Right renal pelvis (tissue), 4 donors: ENCODE measurements at places on chromosomes 4 and X. TPM values are rescaled to one million over a fixed set of nuclear protein-coding genes. Genes with fewer than 3 reads are reported as not detected.

The ARHGAP6 gene
- 18.6 TPM for polyA plus RNA-seq

GRCh38 chr4:118797558-118798142, 38.3 kb downstream of the SEC24D start:
- no peak for DNase-seq

The UCHL1 gene
- polyA plus RNA-seq = 89.5 TPM

DNA sequence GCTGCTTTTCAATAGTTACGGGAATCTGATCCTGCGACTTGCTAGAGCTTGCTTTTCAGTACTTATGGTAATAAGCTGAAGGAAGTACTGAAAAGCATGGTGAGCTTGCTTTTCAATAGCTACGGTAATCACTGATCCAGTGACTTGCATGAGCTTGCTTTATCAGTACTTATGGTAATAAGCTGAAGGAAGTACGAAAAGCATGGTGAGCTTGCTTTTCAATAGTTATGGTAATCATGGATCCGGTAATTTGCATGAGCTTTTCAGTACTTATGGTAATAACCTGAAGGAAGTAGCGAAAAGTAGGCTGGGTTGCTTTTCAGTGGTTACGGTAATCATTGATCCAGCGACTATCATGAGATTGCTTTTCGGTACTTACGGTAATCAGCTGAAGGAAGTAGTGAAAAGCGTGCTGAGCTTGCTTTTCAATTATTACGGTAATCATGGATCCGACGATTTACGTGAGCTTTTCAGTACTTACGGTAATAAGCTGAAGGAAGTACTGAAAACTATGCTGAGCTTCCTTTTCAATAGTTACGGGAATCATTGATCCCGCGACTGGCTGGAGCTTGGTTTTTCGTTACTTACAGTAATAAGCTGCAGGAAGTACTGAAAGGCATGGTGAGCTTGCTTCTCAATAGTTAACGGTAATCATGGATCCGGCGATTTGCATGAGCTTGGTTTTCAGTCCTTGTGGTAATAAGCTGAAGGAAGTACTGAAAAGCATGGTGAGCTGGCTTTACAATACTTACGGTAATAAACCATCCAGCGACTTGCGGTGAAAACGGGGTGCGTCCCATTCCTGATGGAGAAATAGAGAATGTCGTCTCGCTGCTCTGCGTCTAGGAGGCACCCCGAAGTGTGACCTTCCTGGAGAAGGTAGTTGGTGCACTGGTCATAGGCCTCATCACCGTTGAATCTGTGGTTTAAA, 6.5 kb downstream of the CRLF2 start:
- DNase-seq = peak; percentile 78

DNA sequence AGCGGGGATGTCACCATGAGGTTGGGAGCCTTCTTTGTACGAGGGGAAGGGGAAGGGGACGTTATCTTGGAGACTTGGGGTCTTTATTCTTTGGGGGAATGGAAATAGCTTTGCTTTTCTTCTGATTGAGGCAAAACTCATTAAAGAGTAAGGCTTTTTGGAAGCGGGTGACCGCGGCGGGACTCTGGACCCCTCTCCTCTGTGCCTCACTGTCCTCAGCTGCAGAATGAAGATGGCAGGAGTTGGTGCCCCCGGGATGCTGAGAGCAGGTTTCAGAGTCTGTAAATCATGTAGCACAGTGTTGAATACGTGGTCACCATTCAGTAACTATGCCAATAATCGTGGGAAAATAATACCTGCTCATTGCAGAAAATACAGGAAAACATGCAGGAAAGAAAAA, 32.1 kb downstream of the HTT-AS start:
- DNase-seq = no peak

DNA sequence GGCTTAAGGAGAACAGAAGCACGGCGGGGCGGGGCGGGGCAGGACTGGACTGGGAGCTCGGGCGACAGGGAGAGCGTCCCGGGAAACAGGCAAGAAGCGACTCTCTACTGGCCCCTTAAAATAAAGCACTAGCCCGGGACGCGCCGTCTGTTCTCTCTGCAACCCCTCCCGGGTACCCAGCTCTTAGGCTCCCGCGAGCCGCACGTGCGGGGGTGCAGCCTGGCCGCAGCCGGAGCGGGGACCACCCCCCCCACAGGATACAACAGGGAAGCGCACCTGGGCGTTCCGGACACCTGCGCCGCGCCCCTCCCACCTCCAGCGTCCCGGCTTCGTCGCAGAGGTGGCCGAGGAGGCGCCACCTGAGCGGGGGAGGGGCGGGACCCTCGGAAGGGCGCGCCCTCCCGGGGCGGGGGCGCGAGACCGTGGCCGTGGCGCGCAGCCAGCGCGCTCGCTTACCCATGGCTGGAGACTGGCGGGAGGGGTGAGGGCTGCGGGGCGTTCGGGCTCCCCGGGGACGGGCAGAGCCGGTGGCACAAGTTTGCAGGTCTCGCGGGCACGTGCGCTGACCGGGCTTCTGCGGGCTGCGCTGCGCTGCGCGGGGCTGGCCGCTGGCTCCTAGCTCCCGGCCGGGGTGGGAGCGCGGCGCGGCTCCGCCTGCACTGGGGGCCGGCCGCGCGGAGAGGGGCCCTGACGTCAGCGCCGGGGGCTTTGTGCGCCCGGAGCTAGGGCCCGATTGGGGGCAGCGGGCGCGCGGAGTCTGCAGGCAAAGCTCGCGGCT, 91.5 kb downstream of the GEMIN8 start:
- DNase-seq = no peak

DNA sequence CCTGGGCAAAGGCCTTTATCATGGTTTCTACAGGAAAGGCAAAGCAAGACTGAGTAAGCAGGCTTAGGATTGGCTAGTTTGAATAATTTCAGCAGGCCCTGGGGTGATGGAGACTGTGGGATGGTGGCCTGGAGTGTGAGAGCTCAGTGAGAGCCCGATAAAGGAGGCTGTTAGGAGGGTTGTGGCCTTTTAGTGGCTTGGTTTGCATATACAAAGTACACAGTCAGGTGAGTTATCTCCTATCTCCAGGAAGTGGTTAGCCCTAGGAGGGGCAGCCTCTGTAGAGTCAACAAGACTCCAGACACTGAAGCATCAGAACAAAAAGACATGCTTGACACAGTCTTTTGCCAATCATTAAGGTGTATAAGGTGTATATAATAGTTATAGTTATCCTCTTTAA, 157.2 kb downstream of the CFAP299 start:
- no peak for DNase-seq

DNA sequence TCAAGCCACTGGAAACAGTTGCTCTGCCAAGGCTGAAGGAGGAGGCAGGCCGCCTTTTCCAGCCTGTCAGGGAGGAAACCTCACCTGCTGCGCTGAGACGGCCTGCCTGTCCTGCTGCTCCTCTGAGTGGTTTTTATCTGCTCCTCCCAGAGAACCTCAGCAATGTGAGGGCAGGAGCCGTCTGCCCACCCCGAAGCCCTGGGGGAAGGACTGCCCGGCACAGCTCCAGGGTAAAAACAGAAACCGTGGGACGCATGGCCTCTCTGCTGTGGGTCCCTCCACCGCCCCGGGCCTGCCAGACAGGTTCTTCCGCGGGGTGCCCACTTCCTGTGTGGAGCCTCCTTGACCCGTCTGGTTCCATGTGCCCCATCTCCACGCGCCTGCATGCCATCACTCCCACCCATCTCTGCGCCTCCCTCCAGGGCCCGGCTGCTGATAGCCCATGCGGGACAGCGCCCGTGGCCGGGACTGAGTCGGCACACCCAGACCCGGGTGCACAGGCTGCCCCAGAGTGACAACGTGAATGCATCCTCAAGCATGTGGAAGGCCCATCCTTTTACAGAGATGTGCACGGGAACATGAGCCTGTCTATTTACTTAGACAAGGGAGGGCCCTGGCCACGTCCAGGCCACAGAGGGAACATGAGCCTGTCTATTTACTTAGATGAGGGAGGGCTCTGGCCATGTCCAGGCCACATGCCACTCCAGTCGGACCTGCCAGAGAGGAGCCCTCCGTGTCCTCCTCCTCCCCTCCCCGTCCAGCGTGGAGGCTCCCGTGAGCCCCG, 4.0 kb upstream of the SLC49A3 start:
- no peak for DNase-seq

DNA sequence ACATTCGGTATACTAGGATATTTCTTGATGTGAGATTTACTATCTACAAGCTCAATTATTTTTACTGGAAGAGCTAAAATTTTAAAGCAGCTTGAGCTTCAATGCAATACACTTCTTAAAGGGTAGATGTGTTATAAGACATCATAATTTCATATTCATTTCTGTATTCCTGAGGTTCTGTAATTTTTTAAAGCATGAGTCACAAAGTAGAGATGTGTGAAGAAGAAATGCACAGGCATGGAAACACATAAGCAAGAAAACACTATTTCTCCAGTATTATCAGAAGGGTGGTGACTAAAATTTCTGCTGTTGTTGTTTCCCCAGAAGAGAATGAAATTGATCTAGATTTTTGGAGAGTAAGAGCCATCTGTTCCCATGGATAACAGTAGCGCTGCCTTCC, 72.6 kb downstream of the INPP4B start:
- DNase-seq = no peak

DNA sequence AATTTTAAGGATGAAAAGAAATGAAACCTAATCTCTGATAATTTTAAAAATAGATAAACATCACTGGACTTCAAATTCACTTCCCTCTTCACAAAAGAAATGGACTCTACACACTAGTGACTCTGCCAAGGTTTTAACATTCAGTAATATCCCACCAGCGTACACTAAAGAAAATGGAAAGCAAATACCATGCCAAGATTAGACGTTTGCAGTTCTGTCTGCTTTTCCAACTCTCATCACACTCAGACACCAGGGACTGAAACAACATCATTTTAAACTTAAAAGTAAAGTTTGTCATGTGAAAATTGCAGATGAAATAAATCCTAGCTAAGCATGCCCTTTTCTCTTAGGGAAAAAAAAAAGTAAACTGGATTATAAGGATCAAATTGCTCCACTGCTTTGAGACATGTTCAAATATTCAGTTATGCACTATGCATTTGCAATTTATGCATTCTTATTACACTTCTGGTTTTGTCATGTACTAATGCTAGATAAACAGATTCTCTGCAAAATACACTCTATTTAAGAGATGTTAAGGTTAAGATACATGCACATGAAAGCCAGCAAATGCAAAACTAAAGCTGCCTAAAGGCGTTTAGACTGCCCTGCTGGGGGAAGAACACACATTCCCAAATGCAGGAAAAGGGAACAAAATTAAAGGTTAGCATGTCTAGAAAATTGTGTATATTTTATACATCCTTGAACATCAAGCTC, 534.4 kb upstream of the EPHA5 start:
- no peak for DNase-seq

GRCh38 chr4:40550948-40551462, 78.7 kb downstream of the RBM47 start:
- no peak for DNase-seq

The PARM1 gene
- polyA plus RNA-seq = 60.8 TPM

DNA sequence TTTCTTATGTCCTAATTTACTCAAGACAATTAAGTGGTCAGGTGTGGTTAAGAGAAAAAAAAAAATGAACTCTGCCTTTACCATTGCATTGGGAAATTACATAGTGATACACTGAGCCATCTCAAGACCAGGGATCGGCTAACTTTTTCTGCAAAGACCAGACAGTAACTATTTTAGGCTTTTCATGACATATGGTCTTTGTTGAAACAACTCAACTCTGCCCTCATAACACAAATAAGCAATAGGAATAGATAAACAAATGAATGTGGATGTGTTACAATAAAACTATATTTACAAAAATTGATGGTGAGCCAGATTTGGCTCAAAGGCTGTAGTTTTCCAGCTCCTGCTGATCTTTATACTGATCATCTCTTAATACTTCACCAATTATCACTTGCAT, 632.6 kb upstream of the INTU start:
- no peak for DNase-seq

GRCh38 chrX:7635604-7636003, 207.4 kb upstream of the VCX start:
- DNase-seq = no peak

DNA sequence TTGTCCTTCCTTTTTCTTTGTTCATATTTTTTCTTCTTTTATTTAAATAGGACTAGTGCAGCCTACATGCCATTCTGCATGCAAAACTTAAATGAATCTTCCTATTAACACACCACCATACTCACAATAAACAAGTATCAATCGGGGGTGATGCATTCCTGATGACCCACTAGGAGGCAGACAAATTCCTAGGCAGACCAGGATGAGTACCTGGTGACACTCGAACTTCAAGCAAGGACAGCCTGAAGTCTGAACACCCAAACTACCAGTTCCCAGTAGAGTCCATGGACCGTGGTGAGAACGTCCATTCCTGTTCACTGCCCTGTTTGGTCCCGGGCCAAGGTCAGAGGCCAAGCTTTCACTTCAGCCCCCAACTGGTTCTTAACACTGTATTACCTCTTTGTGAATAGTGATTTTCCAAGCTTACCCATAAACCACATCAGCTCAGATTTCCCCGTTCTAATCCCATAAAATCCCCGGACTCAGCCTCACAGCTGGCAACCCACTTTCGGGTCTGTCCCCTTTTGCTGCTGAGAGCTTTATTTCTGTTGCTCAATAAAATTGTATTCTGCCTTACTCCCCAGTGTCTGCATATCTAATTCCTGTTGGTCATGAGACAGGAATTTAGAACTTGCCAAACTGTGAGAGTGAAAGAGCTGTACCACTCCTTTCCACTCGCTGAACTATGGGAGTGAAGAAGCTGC, 1286.6 kb downstream of the FSTL5 start:
- no peak for DNase-seq
